ENCODE measurements at places on chromosomes 3 and 15.

DNA sequence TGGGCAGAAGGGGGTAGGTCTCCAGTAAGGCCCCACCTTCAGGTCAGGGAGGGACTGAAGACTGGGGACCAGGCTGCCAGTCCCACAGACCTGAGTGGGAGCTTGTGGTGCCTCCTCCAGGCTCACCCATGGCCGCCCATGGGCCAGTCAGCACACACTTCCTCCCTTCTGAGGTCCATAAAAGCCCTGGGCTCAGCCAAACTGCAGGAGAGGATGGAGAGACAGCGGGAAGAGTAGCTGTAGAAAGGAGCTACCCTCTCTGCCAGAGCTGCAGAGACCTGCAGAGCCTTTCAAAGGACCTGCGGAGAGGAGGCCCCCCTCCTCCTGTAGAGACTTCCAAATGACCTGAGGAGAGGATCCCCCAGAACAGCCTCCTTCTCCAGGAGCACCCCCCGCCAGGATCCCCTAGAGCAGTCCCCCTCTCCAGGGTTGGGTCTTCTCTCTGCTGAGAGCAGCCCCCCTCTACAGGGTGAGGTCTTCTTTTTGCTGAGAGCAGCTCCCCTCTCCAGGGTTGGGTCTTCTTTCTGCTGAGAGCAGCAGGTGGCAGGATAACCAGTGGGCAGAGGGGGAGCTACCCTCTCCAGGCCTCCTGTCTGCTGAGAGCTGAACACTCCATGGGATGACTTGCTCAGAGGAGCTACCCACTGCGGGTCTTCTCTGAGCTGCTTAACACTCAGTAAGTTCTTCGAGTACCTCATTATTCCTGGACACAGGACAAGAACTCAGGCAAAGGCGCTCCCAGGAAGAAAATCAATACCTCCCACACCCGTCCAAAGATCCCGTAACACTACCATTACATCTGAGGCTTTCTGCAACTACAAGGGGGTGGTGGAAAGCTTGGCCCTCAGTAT lies 5.0 kb upstream of the SKIC8 start:
- no peak for DNase-seq

DNA sequence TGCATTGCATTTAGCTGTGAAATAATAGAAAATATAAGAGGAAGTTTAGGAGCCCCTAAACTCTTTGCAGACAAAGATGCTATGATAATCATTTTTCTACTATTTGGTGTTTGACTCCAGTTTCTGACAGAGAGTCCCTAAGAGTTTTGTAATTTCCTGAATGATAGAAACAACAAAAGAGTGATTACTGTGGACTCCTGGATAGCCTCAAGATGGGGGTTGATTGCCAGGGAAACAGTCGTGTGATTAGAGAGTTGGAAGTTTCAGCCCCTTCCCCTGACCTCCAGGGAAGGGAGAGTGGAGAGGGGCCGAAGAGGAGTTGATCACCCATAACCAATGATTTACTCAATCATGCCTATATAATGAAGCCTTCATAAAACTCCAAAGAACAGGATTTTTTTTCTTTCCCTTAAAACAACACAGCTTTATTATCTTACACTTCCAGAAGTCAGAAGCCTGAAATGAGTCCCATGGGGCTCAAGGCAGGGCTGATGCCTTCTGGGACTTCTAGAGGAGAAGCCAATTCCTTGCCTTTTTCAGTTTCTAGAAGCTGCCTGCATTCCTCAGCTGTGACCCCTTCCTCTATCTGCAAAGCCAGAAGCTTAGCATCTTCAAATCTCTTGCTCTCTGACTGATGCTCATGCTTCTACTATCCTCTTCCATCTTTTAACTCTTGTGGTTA lies 292.3 kb upstream of the ZPLD1 start:
- no peak for DNase-seq

GRCh38 chr3:182937293-182938051 lies 42.9 kb downstream of the DCUN1D1 start:
- DNase-seq, result no peak

DNA sequence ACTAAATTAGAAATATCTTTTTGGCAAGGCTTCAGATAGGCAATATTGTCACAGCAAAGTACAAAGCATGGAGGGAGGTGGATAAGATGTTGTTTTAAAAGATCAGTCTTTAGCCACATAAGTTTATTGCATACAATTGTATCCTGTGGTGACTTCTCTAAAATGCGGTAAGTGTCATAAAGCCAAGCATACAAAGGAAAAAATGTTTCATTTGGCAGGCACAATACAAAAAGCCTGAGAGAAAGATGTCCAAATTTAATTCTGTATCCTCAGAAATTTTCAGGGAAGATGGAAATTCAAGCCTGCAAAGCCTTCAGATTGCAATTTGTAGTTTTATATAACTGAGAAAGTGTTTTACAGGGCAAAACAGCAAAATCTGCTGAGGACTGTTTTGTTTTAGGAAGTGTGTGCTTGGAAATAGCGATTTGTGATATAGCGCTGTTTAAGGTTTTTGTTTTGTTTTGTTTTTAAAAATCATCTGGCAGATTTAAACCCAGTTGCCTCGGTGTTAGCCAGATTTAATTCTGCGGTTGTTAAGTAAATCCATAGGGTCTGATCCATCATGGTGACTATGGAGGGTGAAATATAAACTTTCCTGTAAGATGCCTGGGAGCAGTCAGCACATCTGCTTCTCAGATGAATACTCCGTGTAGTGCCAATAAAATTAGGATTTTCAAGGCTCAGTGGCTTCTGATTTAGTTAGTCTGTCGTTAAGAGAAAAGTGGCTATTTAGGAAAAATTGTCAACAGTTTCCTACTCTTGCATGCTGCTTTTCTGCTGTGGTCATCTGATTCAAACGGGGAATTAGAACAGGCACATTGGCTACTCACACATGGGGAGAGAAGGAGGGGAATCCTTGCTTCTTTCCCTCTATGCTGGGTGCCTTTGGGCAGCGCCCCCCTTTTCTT lies 8.0 kb downstream of the KAT2B start:
- DNase-seq, result no peak

DNA sequence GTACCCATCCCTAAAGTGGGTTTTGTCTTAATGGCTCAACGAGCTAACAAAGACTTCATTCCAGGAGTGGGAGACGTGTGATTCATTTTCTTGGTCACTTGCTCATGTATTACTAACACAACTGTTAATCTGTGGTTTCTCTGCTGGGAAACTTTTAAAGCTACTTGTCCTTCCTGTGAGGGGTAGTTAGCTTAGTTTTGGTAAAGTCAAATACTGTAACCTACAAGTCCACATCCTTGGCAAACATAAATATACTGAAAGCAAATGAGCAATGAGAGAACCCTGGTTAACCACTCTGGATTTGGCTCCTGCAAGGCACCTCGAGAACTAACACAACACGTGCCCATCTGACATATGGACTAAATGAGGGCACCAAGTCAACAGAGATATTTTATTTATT lies 19.9 kb downstream of the NOX5 start:
- no peak for DNase-seq

DNA sequence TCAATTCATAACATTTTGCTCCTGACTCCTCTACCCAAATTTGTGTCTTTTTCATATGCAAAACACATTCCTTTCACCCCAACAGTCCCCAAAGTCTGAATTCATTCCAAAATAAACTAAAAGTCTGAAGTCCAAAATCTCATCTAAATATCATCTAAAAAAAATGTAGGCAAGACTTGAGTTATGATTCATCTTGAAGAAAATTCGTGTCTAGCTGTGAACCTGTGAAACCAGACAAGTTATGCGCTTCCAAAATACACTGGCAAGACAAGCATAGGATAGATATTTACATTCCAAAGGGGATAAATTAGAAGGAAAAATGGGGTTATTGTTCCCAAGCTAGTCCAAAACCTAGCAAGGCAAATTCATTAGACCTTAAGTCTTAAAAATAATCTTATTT lies 1302.0 kb upstream of the GBE1 start:
- no peak for DNase-seq

DNA sequence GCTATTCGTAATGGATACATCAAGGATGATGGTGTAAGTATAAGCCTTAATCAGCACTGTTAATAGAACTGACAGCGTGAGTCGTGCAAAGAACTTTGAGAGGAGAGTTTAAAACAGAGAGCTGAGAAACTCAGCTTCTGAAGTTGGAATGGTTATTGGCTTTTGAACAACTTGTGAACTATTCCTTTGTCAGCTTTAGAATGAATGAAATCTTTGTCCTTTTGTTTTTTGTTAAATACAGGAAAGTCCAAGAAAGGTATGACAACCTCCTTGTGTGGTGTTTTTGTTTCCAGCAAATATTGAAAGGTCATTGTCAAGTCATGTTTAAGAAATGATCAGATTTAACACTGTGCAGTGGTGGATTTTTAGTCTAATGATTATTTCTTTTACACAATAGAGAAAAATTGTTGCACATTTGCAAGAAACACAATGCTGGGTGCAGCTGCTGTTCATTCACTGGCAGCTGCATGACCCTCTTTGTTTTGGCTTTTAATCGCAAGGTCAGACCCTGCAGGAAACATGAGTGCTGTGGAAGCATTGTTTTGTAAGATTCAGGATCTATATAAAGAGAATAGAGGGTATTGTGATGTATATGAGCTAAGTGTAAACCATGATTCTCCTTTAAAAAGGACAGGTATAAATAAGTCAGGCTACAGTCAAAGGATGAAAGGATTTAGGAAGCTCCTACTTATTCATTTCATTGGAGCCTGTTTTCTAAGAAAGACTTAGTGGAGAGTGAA lies 21.7 kb upstream of the ABHD10 start:
- DNase-seq, result no peak

DNA sequence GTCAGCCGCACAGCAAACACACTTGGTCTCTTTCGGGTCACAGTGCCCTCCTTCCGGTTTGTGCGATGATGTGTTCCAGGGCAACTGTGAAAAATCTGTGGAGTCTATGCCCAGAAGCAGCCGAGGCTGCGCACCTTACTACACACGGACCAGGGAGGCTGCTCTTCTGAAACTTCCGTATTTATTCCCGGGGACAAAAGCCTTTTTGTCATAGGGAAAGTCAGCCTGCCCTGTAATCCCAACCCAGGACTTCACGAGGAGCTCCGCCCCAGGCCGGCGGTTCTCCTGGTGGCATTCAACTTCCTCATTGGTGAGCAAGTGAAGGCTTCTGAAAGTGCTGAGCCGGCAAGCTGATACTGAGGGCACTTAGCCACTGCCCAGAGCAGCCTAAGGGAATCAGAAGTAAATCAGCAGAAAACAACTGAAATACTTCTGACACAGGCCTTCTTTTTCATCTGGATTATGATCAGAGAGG lies 126.5 kb downstream of the FMN1 start:
- no peak for DNase-seq

- no peak for DNase-seq
These were observed 116.3 kb downstream of the MAGI1 start for GRCh38 chr3:65922441-65922840.

GRCh38 chr3:107024551-107025026 lies 352.6 kb upstream of the CCDC54 start:
- no peak for DNase-seq

DNA sequence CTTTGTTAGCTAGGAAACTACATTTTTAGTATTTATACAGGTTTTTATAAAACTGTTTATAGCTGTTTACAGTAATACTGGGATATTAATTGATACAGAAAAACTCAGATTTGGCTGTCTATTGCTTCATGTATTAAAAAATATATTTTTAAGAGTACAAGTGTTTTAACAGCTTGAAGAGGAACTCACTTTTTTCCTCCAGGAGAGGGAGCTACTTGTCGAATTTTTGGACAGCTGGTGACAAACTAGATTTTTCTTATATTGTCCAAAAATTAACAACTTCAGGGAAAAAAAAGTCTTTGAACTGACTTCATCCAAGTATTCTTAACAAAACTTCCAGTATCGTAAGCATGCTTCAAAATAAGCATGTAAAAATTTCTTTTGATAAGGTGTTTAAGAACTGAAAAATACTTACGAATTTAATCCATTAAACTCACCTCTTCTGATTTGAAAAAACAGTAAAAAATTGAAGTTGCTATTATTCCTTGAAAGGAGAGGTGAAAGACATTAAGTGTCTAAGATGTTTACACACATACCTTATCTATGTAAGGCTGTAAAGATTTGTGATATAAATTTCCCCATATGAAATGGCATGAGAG lies 4.0 kb downstream of the DIPK2A start:
- no peak for DNase-seq

GRCh38 chr3:125375950-125376679 lies 990 bp upstream of the ZNF148 start:
- no peak for DNase-seq

DNA sequence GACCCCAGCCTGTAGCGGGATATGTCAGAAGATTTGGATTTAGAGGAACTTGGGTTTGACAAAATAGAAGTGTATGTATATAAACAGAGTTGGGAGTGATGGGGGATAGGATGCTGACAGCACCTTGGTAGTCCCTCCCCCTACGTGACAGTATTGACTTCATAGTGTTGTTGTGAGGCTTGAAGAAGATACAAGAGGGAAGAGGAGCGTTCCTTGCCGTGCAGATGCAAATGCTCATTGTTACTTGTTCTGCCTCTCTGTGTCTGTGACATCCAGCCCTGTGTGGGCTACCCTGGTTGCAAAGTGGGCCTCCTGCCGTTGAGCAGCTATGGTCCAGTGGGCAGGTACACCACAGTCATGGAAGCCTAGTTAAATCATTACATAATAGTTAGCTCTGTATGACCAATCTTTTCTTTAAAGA lies 45.0 kb downstream of the SMAD3 start:
- no peak for DNase-seq

DNA sequence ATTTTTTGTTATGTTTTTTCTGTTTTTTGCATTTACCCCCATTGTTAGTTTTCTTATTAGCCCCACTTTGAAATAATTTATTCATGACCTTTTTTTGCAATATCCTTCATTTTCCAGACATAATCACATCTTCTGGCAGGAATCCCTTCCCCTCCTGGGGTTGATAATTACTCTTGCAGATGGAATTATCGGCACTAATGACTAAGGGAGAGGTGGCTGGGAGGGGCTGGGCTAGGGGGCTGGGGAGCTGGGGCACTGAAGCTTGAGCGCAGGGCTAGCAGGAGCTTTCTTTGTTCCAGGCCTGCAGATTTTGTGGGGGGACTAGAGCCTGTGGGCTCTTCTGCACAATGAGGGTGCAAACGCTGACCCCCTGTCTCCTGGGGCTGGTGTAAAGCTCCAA lies 77.8 kb downstream of the RAB11A start:
- DNase-seq, result no peak

Data from CD4-positive, alpha-beta T cell (primary cell).